PC-9 (cell line): ENCODE measurements at places on chromosomes 3 and 15. TPM values are rescaled to one million over a fixed set of nuclear protein-coding genes. Genes with fewer than 3 reads are reported as not detected.
A peak's percentile ranks its signal among the peaks of the same experiment; 100 is the strongest.

GRCh38 chr15:65904301-65904700, 35.0 kb downstream of the RAB11A start:
- no peak for DNase-seq

- no peak for DNase-seq
Observed at GRCh38 chr3:25901796-25902195, 111.9 kb downstream of the OXSM start.

DNA sequence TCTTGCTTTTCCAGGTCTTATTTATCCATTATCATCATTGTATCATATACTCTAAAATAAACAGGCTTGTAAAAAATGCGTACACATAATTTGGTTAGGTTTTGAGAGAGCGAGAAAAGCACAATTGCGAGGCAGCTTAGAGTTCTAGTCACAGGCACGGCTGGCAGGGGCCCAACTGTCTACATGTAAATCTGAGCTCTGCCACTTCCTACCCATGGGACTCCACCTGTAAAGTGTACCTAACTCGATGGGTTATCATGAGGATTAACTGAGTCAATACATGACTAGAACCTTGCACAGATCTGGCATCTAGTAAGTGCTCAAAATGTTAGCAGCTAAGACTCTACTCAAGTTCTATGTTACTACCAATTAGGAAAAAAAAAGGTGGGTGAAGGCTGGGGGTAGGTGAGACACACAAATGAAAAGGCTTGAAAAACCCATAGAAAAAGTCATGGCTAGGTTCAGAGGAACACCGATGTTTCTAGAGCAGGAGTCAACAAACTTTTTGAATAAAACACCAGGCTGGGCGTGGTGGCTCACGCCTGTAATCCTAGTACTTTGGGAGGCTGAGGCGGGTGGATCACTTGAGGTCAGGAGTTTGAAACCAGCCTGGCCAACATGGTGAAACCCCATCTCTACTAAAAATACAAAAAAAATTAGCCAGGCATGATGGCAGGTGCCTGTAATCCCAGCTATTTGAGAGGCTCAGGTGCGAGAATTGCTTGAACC, 36.2 kb downstream of the GLB1 start:
- DNase-seq: no peak

GRCh38 chr15:95836536-95836935, 494.0 kb upstream of the NR2F2 start:
- DNase-seq: no peak

DNA sequence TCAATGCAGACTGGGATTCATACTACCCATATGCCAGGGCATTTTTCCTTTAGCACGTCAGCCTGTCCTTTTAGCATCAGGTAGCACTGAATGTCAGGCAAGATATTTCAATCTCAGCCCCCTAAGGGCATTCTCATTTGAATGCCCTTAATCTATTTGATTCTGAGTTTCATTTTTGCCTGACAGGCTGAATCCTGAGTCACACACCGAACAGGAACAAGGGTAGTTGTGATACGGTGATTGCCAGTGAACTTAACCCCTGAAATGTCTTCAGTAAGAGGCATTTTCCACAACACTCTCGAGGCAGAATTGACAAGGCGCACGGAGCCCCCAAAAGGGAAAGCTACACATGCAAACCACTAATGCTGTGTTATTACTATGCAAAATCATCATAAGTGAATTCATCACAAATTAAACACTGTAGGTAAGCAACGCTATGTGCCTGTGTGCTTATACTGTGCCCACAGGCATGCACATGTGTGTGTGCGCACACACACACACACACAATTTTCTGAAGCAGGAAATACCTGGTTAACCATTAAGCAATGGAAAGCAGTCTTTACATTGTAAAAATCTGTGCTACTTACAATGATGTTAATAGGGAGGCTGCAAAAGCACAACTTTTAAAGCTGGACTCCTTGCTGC, 130.4 kb downstream of the ZNF385D start:
- DNase-seq: peak; percentile 39

DNA sequence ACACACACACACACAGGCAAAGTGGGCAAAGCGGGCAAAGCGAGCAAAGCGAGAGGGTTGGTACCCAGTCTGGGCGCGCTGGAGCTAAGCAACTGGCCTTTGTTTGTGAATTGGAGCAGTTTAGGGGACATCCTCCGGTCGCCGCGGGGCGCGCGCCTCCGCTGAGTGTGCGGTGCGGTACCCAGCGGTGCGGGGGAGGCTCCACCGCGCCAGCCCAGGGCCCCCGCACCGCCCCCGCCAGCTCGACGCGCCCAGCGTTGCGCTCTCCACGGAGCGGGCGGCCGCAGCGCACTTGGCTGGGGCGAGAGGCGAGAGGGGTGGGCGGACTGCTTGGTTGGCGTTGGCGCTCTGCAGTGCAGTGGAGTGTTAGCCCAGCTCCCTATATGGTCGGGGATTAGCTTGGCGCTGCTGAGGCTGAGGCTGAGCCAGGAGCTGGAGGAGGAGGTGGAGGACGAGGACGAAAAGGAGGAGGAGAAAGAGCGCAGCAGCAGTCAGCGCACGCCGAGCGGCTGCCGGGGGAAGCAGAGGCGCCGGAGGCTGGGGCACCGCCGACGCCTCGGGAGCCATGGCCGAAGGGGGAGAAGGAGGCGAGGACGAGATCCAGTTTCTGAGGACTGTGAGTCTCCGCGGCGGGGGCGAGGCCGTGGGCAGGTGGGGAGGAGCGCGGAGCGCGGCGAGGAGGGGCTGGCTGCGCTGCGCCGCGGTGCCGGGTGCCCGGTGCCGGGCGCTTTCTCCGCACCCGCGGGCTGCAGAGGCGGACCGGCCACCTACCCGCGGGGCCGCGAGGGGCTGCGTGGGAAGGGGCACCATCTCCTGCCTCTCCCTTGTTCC, at the start of gene RYR3:
TSS of gene RYR3 (plus strand) at position 487 of the 831 bp plus-strand sequence. CDS start at position 566, 79 bp downstream.
- no peak for DNase-seq

DNA sequence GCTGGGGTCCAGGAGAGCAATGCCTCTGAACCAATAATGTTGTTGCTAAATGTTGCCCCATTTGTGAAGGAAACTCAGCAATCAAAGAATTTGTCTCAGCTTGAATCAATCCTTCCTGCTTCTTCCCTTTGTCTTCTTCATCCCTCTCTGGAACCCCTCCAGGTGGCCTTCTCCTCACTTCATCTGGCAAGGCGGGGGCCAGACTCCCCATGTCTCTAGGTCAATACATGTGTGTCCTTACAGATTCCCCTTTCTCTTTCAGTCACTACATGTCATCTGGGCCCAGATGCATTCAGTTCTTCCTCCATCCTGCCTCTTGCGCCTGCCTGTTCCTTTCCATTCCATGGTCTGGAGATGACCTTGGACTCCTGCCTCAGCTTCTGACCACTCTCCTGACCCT, 8.0 kb upstream of the LTF start:
- DNase-seq: no peak

DNA sequence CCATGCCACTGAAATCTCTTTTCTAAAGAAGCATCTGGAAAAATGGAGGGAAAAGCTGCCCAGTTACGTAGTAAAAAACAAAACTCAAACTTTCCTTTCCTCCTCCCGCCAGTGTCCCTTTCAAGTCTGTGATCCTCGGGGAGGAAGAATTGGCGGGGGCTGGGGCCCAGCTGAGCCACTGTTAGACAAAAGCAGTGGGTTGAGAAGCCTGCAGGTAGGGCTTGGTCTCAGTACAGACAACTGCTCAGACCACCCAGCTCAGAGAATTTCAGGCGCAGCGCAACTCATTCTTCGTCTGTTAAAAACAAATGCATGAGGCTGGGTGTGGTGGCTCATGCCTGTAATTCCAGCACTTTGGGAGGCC, 117.1 kb downstream of the MYLK start:
- no peak for DNase-seq

DNA sequence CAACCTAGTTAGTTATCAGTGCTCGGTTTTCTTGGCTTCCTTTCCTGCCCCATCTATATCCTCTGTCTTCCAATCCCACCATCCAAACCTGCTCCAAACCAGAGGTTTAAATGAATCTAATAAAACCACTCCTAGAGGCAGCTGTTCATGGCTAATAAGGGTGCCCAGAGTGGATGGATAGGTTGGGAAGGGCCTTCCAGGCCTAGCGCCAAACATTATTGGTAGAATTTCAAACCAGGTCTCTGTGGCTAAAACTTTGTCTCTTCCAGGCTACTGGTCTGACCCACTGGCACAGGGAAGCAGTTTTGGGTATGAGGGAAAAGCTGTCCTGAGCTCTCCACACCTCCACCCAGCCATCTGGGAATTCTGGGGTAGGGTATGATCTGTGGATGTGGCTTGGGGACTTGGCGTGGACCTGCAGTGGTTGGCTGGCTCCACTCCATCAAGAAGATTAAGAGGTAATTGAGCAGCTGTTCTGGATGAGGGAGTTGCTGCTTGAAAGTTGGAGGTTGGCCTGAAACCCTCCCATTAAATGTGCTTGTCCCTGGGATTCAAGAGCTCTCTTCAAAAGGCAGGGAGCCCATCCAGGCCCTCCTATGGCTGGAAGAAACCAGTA, 29.3 kb upstream of the INSYN1 start:
- DNase-seq: no peak

DNA sequence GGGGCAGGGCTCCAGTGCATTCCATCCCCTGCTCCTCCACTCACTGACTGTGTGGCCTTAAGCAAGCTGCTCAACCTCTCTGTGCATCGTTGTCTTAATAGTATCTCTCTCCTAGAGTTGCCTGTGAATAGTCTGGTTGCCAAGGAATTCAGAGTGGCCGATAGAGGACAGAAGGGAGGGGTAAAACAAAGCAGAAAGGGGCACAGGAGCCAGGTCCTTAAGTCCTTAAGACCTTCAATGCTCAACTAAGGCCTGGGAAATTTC, 13.7 kb upstream of the CYP11A1 start:
- no peak for DNase-seq

The GOLGA8T gene
- total RNA-seq: not detected in 2 replicates

The DUOXA2 gene
- not detected in 2 replicates for total RNA-seq

The FRMD4B gene
- total RNA-seq: 7.6 and 10.2 TPM in 2 replicates

The SPINK8 gene
- total RNA-seq: not detected in 2 replicates
